ENCODE measurements at places on chromosomes 7 and 10.
A peak's percentile ranks its signal among the peaks of the same experiment; 100 is the strongest.

- no peak for DNase-seq
Measured at GRCh38 chr7:142720986-142721385, 28.3 kb upstream of the PRSS1 start.

DNA sequence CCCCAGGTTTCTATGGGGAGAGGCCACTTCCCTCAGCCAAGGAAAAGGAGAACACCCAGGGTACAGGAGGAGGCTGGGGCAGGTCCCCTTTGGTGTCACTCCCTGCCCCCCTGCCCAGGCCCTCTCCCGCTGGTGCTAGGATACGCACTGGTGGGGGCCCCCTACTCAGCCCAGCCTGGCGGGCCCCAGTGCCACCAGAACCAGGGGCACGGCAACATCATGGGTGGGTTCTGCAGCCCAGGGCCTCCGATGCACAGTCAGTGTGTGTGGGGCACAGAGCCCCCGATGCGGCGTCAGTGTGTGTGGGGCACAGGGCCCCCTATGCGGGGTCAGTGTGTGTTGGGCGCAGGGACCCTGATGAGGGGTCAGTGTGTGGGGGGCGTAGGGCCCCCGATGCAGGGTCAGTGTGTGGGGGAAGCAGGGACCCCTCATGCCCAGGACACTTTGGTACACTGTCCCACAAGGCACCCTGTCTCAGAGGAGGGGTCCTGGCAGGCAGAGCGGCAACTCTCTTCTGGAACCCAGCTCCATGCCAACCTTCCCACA, 23.1 kb upstream of the ZNF735 start:
- no peak for DNase-seq

GRCh38 chr7:131674131-131674530, 117.7 kb upstream of the PODXL start:
- no peak for DNase-seq

- no peak for DNase-seq
Measured at GRCh38 chr7:78103475-78103874, 304.9 kb downstream of the PHTF2 start.

GRCh38 chr10:10209167-10209566, 808.5 kb upstream of the CELF2 start:
- DNase-seq = peak; percentile 76

GRCh38 chr10:469947-470338, 219.5 kb downstream of the DIP2C start:
- DNase-seq = no peak

DNA sequence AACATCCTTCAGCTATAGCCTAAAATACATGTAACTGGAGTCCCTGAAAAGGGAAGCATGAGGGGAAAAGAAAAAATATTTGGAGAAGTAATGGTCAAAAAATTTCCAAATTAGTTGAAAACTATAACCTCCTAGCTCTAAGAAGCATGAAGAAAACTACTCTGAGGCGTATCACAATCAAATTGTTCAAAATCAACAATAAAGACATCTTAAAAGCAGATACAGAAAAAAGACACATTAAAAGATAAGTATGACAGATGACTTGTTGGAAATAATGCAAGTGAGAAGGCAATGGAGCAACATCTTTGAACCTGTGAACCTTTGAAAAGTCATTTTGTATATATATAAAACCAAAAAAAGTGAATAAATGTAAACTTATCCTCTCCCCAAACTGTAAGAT, 93.1 kb downstream of the RNF32 start:
- no peak for DNase-seq

- no peak for DNase-seq
Measured at GRCh38 chr10:130021383-130021950, 57.4 kb upstream of the EBF3 start.

- no peak for DNase-seq
Measured at GRCh38 chr7:85829176-85829575, 642.3 kb upstream of the SEMA3D start.

DNA sequence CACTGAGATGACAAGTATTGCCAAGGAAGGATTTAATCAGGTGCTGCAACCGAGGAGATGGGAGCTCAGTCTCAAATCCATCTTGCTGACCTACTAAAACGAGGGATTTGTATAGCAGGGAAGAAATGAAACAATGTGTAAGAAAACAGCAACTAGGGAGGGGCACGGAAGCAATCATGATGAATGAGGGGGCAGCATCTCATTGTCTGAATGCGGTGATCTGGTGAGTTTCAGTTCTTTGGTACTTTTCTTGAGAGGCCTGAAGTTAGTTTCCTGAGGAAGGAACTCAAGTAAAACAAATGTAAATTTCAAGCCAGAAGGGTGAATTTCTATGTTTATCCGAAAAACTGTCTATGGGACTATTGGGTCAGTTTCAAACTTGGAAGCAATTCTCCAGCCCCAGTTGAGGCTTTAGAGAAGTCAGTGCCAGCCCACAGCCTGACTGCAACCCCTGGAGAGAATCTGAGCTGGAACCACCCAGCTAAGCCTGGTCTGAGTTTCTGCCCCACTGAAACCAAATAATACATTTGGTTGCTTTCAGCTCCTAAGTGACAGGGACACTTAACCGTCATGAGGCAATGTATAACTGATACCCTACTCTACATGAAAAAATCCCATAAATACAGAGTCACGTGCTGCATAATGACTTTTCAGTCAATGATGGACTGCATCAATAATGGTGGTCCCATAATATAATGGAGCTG, 45.8 kb upstream of the TNS3 start:
- DNase-seq = peak; percentile 43
